Activated CD8-positive, alpha-beta memory T cell treated with anti-CD3 and anti-CD28 coated beads, Interleukin-2, amount 10 ng/mL, durations not matched to agents 7 days and 5 days (primary cell): ENCODE measurements at places on chromosomes 3 and 15.

DNA sequence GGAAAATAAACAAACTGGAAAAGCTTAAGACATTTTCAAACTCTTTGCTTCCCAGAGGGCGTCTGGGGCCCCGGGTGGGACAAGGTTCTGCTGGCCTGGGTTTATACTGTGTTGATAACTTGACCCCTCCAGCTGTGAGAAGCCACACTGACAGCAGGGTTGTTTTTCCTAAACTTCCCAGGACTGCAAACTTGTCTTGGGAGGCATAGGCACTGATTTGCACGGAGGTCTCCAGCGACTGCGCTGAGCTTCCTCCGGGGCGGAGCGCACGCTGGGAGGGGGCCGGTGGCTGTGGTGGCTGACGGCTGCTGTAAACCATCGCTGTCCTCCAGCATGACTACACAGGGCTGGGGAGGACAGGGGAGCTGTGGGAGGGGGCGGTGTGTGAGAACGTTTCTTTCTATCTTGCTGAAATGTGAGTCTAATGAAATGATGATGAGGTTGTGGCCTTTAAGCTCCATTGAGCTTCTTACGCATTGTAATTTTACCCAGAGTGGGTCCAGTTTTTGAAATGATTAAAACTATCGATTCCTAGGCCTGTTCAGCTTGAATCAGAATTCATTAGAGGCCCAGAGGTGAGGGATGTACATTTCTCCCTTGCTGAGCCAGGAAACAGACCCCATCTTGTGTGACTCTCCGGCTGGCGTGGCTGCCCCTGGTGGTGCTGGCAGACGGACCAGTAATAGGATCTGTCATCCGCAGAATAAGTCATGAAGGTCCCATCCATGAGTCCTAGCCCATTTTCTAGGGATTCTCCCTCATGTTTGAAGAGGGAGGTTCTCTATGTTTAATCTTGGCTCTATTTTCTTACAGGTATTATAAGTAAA is 40.5 kb upstream of the VPS8 start:
- no peak for DNase-seq

- DNase-seq = no peak
These were observed 230.7 kb downstream of the VPS13C start for GRCh38 chr15:61829514-61829889.

- DNase-seq = no peak
These were observed 50.6 kb downstream of the KBTBD8 start for GRCh38 chr3:67048715-67049074.

GRCh38 chr3:68060191-68060590 is 405.8 kb upstream of the SUCLG2 start:
- DNase-seq = no peak

GRCh38 chr3:177816667-177817208 is 619.5 kb upstream of the TBL1XR1 start:
- no peak for DNase-seq
